Activated naive CD4-positive, alpha-beta T cell treated with anti-CD3 and anti-CD28 coated beads for 36 hours (primary cell): ENCODE measurements at places on chromosomes 11 and 22. TPM values are rescaled to one million over a fixed set of nuclear protein-coding genes. Genes with fewer than 3 reads are reported as not detected.
A peak's percentile ranks its signal among the peaks of the same experiment; 100 is the strongest.

The NLRP14 gene
- total RNA-seq: not detected

The TAGLN gene
- total RNA-seq: 2.2 TPM

- H3K4me3 ChIP-seq: peak overlapping the region; percentile 42
- H3K27ac ChIP-seq: peak overlapping the region; percentile 65
- H3K36me3 ChIP-seq: peaks cover 76% of the 10 kb centered on the region
- DNase-seq: no peak
Observed at GRCh38 chr22:39315389-39315788, 4.0 kb downstream of the RPL3 start.

DNA sequence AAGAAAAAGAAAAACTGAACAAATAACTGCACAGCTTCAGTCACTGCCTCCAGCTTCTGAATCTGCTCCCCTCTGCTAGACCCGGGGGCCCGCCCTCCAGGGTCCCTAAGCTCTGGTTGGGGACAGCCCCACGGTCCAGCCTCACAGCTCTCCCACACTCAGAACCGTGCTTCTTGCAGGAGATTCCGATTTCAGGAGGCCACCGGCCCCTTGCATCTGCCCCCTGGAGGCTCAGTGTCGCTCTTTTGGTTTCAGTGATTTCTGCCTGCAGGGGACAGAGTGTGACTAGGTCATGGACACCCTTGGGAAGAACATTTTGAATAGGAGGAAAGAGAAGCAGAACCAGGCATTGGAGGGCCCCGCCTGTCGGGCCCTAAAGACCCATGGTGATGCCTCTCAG lies 23.1 kb upstream of the RPS3 start:
- no peak overlapping the region for H3K4me3 ChIP-seq
- no peaks in the 10 kb centered on the region for H3K36me3 ChIP-seq
- H3K27me3 ChIP-seq: no peaks in the 10 kb centered on the region
- H3K4me1 ChIP-seq: no peaks in the 10 kb centered on the region
- no peak overlapping the region for H3K27ac ChIP-seq

DNA sequence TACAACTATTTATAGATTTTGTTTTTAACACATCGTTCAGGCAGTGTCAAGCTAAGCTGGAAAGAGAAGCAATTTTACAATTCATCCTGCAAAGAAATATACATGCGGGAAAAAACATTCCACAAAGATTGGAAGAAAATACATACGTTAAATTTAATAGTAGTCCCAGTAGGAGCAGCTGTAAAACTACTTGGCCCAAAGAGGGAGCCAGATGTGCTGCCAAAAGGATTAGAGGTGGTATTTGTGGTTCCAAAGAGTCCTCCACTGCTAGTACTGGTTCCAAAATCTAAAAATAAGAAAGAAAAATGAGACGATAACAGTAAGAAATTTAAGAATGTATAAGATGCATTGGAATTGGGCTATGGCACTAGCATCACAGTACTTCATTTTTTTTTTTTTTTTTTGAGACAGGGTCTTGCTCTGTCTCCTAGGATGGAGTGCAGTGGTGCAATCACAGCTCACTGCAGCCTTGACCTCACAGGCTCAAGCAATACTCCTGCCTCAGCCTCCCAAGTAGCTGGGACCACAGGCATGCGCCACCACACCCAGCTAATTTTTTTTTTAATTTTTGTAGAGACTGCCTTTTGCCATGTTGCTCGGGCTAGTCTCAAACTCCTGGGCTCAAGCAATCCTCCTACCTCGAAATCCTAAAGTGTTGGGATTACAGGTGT lies 21.5 kb downstream of the NUP98 start:
- no peak for DNase-seq
- peaks cover 51% of the 10 kb centered on the region for H3K36me3 ChIP-seq
- no peak overlapping the region for H3K27ac ChIP-seq
- H3K27me3 ChIP-seq: no peaks in the 10 kb centered on the region
- no peak overlapping the region for H3K4me3 ChIP-seq
- no peaks in the 10 kb centered on the region for H3K4me1 ChIP-seq

GRCh38 chr11:111977146-111978027 lies 40.2 kb downstream of the DIXDC1 start:
- peaks cover 2% of the 10 kb centered on the region for H3K36me3 ChIP-seq
- H3K4me1 ChIP-seq: peaks cover 12% of the 10 kb centered on the region

- peaks cover 43% of the 10 kb centered on the region for H3K27me3 ChIP-seq
- no peak overlapping the region for H3K27ac ChIP-seq
- no peaks in the 10 kb centered on the region for H3K36me3 ChIP-seq
- peaks cover 6% of the 10 kb centered on the region for H3K4me1 ChIP-seq
Observed at GRCh38 chr11:69922015-69922595, 102.9 kb upstream of the FGF3 start.

GRCh38 chr11:112165049-112165448 lies 1.2 kb upstream of the IL18 start:
- peaks cover 43% of the 10 kb centered on the region for H3K27me3 ChIP-seq
- DNase-seq: no peak
- H3K4me3 ChIP-seq: no peak overlapping the region
- peaks cover 3% of the 10 kb centered on the region for H3K36me3 ChIP-seq
- H3K27ac ChIP-seq: no peak overlapping the region
- H3K4me1 ChIP-seq: peaks cover 2% of the 10 kb centered on the region

DNA sequence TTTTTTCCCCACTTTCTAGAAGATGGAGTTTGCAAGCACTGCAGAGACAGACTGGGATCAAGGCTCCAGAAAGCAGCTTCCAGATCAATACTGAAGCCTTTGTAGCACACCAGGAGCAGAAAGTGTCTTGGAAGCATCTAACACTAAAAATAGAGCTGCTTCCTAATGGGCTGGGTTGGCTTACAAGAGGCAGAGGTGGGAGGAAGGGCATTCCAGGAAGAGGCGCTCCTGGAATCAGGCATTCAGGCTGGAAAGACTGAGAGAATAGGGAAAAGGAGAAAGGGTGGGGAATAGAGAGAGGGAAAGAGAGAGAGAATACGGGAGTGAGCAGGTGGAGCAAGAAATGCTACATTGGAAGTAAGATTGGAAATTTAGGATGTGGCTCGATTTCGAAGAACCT lies 395.9 kb downstream of the OPCML start:
- H3K36me3 ChIP-seq: no peaks in the 10 kb centered on the region
- H3K4me1 ChIP-seq: no peaks in the 10 kb centered on the region
- no peak for DNase-seq
- H3K27me3 ChIP-seq: peaks cover 11% of the 10 kb centered on the region
- no peak overlapping the region for H3K4me3 ChIP-seq
